ENCODE measurements at places on chromosomes 11 and 22. TPM values are rescaled to one million over a fixed set of nuclear protein-coding genes. Genes with fewer than 3 reads are reported as not detected.

DNA sequence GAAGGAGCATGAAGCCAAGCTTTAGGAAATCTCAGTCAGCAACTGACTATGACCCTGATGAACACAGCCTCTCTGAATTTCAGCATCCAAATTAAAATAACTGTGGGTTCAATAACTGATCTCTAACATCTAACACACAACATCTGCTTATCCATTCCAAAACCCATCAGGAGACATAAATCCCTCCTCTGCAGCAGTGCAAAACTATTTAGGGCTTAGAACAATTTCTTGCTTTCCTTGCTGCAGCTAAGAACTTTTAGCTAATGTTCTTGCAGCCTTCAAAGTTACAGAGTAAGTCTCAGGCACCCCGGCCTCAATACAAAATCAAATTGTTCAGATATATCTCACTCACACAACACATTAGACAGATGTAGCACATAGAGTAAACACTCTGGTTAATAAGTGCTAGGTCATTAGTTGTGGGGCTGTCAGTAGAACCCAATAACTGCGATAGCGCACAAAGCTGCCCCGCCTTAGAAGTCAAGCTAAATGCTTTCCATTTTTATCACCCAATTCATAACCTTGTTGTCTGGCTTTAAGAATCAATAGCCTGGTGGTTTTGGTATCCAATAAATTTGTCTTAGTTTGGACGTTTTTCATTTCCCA lies 139.6 kb downstream of the LARGE1 start:
- ATAC-seq, result no peak

- no peak for ATAC-seq
These were observed 11.5 kb downstream of the PPME1 start for GRCh38 chr11:74182635-74183034.

- no peak for ATAC-seq
These were observed 28.8 kb upstream of the BRSK2 start for GRCh38 chr11:1360835-1361357.

GRCh38 chr22:43643387-43643786 lies 168.7 kb downstream of the EFCAB6 start:
- no peak for ATAC-seq

- ATAC-seq, result peak; percentile 45
These were observed 679 bp upstream of the DPP3 start for GRCh38 chr11:66479394-66480116.

Gene FERMT3
- total RNA-seq, result 1.1 TPM

GRCh38 chr11:83158357-83158786 lies 1.4 kb downstream of the PCF11 start:
- no peak for ATAC-seq

- no peak for ATAC-seq
These were observed 20.0 kb downstream of the CPT1A start for GRCh38 chr11:68821670-68822069.

DNA sequence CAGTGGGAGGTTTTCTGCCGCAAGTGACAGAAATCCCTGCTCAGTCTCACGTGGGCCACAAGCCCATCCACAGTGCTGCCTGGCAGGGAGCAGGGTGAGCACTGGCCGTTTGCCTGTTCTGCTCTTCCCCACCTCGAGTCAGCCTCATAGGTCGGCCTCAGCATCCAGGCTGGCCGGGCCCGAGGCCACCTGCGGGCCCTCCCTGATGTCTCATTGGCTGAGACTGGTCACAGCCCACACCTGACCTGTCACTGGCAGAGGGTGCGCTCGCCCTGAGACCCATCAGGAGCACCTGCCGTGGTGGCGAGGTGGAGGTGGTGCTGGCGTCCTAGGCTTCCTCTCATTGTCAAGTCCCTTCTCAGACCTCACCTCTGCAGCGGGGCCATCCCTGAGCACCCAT lies 72.1 kb downstream of the ELFN2 start:
- no peak for ATAC-seq

Gene SUSD2
- total RNA-seq, result 1.7 TPM
